HepG2 (cell line): ENCODE measurements at places on chromosomes 2 and 18. TPM values are rescaled to one million over a fixed set of nuclear protein-coding genes. Genes with fewer than 3 reads are reported as not detected.

DNA sequence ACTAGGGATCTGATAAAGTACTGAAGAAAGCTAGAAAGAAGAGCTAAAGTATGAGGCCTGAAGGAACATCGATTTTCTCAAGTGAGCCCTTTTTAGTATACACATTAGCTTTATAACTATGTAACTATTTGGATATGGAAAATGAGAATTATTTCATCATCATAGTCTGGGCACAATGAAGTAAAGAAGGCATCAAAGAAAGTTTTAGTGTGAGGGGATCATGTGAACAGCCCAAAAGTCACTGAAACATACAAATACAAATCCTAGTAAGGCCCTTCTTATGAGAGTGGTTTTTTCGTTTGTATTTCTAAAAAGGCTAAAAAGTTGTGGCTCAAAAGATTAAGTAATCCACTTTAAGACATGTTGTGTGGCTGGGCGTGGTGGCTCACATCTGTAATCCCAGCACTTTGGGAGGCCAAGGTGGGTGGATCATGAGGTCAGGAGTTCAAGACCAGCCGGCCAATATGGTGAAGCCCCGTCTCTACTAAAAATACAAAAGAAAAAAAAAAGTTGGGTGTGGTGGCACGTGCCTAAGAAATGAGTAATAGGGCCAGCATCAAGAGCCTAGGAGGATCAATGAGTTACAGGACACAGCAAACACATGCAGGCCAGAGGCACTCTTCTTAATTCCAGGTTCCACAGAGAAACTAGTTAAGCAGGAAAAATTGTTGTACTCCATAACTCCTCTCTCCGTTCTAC is 61.9 kb downstream of the PUM2 start:
- DNase-seq: no peak

DNA sequence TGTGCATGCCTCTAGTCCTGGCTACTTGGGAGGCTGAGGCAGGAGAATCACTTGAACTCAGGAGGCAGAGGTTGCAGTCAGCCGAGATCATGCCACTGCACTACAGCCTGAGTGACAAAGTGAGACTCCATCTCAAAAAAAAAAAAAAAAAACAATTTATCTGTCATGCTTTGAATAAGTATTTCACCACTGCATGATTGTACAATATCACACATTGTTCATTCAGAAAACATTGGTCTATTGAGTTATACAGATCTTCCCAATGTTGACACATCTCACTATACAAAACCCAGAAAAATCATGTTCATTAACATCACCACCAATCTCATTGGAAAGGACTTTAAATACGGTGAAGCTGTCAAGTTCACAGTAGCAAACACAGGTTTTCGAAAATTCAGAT is 46.8 kb upstream of the PPM1B start:
- DNase-seq: no peak

- no peak for DNase-seq
Observed at GRCh38 chr2:6657855-6658254, 207.9 kb downstream of the CMPK2 start.

- DNase-seq: no peak
Observed at GRCh38 chr2:7976206-7976605, 705.6 kb upstream of the ID2 start.

DNA sequence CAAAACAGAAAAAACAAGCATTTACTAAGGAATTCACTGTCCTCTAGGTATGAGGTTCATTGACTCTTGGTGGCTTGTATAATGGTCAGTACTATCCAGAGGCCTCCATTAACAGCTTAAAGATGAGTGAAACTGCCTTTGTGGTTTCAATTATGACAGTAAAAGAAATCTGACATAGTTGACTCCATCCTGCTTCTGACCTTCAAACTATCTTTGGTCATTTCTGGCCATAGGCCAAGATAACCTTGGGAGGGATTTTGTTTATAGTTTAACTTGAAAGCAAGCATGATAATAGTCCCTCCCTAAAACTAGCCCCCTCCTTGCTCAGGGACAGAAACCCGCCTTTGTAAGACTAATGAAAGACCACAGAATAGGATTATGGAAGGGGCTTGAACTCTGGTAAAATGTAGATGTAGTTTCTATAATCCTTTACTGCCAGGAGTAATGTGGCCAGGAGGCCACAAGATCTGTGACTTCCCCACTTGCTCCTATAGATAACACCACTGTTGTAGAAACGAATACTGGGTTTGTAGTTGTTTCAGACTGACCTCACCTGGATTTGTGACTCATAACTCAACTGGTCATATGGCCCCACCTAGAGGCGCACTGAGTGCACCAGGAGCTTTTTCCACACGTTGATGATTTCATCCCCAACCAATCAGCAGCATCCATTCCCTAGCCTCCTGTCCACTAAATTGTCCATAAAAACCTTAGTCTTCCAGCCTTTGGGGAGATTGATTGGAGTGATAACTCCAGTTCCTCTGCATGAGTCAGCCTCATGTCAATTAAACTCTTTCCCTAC is 8.6 kb upstream of the PLEKHM3 start:
- peak; percentile 97 for DNase-seq

GRCh38 chr18:47758000-47758399 is 172.5 kb downstream of the SMAD2 start:
- DNase-seq: no peak

GRCh38 chr2:105814291-105814940 is 69.7 kb downstream of the NCK2 start:
- DNase-seq: no peak

DNA sequence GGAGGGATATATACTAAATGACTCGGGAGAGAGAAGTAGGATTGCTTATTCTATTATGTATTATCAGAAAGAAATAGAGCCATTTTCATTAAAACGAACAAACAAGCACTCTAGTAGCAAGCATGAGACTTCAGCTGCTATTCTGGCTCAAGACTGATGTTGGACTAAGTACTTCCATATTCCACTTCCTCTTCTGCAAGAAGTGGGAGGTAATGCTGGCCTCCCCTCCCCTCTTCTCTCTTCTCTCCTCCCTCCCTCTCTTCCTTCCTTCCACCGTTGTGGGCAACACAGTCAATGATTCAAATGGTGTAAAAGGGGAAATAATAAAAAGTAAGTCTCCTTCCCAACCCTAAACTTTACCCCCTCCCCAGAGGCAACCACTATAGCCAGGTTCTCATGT is 62.6 kb downstream of the EMX1 start:
- no peak for DNase-seq

GRCh38 chr2:24287171-24287570 is 73.2 kb downstream of the ITSN2 start:
- DNase-seq: no peak

DNA sequence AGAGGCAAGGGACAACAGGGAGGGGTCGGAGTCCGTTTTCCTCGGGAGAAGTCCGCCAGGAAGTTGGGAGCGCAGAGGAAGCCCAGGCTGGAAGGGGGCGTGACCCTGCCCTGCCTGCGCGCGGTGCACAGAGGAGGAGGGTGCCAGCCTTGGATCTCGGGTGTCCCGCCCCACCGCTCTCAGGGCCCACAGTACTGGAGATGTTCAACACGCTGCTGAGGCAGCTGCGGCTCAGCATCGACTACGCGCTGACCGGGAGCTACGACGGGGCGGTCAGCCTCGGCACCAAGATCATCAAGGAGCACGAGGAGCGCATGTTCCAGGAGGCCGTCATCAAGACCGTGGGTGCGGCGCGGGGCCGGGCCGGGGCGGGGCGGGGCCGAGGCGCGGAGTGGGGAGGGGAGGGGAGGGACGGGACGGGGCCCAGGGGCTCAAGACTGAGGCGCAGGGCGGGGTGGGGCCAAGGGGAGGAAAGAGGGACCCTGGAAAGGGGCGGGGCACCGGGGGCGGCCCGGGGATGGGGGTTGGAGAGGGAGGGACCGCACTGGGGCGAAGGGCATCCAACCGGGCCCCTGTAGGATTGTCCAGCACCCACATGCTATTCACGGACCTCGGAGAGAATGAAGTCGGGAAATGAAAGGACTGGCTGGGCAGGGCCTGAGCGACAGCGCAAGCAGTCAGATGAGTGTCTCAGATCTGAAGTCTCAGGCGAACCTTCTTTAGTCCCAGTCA is 36.6 kb downstream of the POMC start:
- DNase-seq: no peak

- no peak for DNase-seq
Observed at GRCh38 chr2:231785413-231785812, 832 bp upstream of the COPS7B start.

DNA sequence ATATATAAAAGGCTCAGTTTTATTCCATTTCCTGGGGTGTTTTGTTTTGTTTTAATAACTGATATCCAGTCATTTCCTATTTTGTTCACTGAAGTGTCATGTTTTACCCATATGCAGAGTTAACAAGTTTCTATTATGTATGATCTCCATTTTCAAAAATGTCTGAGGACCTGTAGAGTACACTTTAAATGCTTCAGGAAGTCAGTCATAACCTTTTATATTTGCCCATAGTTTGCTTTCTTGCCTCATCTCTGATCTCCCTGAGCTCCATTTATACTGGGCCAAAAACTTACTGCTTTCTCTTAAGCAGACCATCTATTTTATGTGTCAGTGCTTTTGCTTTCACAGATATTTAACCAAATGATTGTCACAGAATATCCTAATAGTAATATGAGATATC is 278.7 kb downstream of the MBD5 start:
- DNase-seq: no peak

DNA sequence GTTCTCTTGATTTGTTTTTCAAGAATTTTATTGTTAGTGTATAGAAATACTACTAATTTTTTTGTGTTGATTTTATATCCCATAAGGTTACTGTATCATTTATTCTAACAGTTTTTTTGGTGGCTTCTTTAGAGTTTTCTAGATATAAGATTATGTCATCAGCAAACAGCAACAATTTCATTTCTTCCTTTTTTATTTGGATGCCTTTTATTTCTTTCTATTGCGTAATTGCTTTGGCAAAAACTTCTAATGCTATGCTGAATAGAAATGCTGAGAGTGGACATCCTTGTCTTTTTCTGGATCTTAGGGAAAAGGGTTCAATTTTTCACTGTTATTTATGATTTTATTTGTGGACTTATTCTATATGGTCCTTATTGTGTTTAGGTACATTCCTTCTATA is 298.8 kb downstream of the RPRM start:
- DNase-seq: no peak

DNA sequence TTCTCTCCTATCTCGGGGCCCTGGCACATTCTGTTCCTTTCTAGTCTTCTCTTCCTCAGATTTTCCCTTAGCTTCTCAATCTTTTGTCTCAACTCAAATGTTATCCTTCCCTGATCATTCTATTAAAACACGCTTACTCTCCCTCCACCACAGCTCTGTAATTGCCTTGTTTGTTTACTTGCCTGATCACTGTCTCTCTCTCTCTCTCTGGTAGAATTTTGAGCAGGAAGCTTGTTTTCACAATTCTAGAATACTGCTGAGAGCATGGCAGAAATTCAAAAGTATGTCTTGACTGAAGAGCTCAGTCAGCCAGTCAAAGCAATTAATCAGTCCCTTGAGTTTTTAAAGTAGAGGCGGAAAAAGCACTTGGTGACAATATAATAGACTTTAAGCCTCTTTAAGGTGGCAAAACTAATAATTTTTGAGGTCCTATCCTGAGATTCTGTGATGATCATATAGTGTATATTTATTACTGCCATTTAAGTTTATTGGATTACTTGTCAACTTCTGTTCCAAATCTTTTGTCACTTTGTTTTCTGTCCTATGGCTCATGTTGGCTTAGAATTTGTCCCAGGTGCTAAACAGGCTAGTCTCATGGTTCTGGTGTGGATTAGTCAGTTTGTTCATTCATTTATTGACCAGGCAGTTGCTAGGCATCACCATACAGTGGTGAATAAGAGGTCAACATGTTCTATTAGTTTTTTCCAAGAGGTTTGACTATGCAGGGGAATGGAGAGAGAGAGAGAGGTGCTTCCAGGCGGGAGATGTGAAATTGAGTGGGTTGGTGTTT is 2.3 kb downstream of the PSMD1 start:
- DNase-seq: no peak

- DNase-seq: no peak
Observed at GRCh38 chr2:216664593-216665034, 30.7 kb downstream of the IGFBP5 start.

DNA sequence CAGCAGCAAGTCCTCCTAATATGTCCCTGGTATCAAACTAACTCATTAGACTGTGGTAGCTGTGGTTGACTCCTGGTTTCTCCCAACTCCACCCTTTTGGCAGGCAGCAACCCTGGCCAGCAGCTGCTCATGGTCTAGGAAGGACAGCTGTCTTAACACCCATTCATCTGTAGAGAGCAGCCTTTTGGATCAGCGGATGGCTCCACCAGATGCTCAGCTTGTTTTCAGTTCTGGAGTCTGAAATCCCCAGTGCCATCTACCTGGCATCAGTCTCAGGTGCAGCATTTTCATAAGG is 100.5 kb downstream of the SPOPL start:
- DNase-seq: no peak

DNA sequence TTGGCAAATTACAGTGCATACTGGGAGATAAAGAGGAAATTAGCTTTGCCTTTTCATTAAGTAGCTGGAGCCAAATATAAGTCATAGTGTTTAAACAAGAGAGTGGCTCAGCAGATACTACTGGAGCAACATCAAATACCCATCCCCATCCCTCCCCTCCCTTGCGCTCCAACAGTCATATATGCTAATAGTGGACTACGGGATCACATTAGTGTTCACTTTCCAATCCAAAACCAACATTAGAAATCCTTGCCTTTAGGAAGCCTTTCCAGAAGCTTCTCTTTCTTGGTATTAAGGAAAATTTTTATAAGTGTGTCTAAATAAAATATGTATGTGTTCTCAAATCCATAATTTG is 1669.3 kb downstream of the SUCLG1 start:
- DNase-seq: no peak

GRCh38 chr2:9951522-9952285 is at the start of gene GRHL1:
Gene GRHL1 (plus strand): TSS chr2:9951693. CDS start chr2:9951834, 141 bp downstream.
- peak; percentile 85 for DNase-seq

GRCh38 chr2:239311132-239312040 is 89.4 kb downstream of the HDAC4 start:
- DNase-seq: no peak

- DNase-seq: no peak
Observed at GRCh38 chr18:23673725-23674124, 11.0 kb upstream of the ANKRD29 start.

DNA sequence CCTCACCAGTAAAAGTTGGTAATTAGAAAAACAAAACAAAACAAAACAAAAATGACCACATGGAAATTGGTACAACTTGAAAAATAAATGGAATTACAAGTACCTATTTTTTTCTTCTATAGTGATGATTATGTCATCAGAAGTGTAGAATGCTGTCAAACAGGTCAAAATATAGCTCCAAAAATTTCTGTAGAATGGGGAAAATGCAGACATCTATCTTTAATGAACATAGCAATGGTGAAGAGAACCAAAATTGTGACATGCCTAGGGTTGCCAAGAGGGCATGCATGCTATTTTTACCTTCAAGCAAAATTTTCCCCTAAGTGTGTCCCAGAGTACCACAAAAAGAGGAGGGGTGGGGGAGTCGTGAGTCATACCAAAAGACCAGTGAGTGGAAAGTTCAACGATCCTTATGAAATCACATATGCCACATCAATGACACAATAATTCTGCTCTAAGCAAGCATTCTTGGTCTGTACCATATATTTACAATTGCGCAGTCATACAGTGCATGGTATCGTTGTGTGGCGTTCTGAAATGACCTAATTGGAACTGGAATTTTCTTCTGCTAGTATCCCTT is 1436.4 kb downstream of the SUCLG1 start:
- DNase-seq: no peak

The OBSL1 gene
- 65.4 and 86.7 TPM in 2 replicates for total RNA-seq

The L3MBTL4 gene
- 12.8 and 13.3 TPM in 2 replicates for total RNA-seq

The VWA3B gene
- not detected in 2 replicates for total RNA-seq

The UGT1A5 gene
- not detected in 2 replicates for total RNA-seq

The RNF152 gene
- total RNA-seq: not detected in 2 replicates

The TMEFF2 gene
- total RNA-seq: not detected in 2 replicates

The ZNF804A gene
- total RNA-seq: 0.06 and 0.07 TPM in 2 replicates

The C2orf78 gene
- total RNA-seq: not detected in 2 replicates
